ENCODE measurements at places on chromosomes 3 and 15.
A peak's percentile ranks its signal among the peaks of the same experiment; 100 is the strongest.

DNA sequence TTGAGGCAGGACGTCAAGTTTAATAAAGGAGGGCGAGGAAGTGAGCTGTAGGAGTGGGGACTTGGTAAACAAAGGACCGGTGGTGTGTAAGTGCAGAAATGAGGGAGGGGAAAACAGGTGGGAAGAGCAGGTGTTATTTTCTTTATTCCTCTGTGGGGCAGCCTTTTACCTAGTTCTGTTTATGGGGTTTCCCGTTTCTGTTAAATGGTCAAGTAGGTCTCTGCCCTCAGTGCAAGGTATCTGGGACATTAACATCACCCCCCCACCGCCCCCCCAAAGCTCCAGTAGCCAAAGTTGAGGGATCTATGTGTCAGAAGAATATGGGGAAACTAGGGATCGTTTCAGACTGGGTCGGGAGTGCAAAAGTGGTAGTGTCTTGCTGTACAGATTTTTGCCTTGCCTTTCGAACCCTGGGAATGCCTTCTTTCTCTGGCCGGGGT, 893 bp downstream of the MGA start:
- no peak for DNase-seq

DNA sequence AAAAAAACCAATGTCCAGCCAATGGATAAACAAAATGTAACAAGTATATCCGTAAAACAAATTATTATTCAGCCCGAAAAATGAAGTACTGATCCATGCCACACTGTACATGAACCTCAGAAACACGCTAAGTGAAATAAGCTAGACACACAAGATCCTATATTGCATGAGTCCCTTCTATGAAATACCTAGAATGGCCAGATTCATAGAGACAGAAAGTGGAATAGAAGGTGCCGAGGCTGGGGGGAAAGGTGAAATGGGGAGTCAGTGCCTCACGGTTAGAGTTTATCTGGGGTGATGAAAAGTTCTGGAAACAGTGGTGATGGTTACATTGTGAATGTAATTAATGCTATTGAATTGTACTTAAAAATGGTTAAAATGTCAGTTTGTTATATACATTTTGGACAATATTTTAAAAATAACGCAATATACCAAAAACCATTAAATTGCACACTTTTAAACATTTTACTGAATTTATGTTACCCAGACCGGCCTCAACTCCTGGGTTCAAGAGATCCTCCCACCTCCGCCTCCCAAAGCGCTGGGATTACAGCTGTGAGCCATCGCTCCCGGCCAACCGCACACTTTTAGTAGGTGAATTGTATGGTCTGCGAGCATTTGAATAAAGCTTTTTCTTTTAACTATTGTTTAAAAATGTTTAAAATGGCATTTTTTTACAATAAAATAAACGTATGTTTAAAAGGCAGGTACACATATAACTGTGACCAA, 2.1 kb downstream of the RNF168 start:
- no peak for DNase-seq

GRCh38 chr3:49966233-49966942, 26.4 kb downstream of the RBM6 start:
- DNase-seq = no peak

DNA sequence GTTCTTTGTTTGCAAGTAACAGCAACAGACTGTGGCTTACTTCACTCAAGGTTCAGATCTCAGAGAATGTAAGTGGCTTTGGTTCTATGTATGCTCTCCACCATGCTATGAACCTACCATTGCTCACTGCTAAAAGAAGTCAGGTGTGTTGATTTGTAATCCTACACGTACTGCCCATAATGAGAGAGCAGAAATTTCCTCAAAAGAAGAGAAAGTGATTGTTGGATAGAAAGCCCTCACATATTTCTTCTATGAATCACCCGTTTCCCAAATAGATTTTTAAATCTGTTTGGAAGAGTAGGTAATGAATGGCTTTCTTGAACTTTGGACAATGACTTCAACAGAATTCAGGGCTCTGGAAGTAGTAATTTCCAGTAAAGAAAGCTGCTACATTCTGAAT, 565.4 kb downstream of the ROBO2 start:
- no peak for DNase-seq

DNA sequence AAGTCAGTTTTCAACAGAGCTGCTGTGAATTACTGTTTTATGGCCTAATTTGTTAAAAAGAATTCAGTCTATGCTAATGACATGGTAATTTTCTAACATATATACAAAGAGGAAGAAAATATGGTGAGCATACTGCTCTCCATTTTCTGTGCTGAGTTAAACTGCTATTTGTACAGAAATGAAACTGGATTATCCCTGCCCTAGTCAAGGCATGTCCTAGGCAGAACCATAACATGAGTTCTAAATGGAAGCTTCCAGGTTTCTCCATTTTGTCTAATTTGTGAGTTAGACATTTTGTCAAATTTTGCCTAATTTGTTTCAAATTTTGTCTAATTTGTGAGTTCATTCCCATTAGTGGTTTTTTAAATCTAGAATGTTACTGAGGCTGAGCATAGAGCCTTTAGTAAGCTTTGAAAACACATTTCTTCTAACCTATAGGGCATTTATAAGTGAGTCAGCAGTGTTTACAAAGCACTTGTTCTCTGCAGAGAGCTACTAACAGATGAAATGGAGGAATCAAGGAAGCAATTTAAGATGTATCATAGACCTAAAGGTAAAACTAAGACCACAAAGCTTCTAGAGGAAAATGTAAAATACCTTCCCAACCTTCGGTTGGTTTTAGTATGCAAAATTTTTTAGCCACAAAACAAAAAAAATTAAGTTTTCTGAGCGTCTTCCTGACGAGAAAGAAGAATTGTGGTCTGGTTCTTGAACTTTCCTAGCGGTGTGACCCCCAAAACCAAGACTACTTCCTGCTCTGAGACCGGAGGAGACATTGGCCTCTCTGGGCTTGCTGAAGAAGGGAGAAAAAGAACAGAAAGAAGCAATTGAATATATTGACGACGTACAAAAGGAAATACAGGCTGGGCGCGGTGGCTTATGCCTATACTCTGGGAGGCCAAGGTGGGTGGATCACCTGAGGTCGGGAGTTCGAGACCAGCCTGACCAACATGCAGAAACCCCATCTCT, 9.8 kb downstream of the P2RY14 start:
- no peak for DNase-seq

- DNase-seq = no peak
Observed at GRCh38 chr3:128515967-128516366, 23.0 kb upstream of the GATA2 start.

GRCh38 chr3:148528024-148528423, 169.7 kb upstream of the AGTR1 start:
- no peak for DNase-seq

GRCh38 chr3:40901298-40901697, 298.0 kb upstream of the CTNNB1 start:
- peak; percentile 8 for DNase-seq

DNA sequence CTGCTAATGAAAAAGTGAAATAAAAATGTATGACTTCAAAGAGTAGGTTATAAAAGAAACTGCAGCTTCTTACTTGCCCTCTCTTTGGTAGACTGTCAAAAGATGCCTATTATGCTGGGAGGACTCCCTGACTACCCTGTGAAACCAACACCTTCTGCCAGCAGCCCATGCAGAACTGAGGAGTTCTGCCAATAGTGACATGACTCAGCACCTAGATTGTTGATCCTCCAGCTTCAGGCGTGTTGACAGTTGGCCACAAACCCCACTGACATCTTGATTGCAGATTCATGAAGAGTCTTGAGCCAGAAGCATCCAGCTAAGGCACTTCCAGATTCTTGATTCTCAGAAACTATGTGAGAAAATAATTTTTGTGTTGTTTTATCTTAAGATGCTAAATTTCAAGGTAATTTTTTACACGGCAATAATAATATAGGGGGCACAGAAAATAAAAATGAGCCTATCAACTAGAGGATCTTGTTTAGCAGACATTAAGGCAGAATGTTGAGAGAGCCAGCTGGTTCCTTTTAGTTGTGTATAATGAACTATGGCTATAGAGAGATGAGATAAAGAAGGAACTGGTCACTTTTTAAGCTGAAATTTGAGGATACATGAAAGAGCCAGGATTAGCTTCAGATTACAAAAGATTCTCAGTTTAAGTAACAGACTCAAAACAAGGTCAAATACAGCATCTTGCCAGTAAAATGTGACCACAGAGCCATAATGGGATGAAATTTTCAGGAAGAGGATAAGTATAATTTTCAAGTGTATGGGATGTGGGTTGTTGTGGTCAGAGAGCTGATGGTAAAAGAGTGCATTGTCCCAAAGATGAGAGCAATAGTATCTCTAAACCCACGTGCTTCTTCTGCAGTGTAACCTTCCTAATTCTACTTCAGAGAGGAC, 588.7 kb upstream of the CBLB start:
- DNase-seq = no peak

DNA sequence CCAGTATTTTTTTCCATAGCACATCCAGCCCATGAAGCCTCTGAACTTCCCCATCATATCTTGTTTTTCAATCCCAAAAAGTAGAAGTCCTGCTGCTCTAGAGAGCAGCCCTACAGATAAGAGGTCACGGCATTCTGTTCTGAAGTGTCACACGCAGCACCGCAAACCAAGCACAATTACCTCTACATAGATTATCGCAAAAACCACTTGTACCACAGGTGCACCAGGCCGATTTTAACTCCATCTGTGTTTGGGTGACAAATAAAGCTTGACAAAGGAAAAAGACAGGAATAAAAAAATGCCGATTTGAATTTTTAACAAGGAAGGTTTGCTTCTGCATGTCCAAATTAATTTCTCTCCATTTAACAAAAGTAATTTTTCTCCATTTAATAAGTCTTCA, 113.7 kb downstream of the MYO5A start:
- DNase-seq = no peak

DNA sequence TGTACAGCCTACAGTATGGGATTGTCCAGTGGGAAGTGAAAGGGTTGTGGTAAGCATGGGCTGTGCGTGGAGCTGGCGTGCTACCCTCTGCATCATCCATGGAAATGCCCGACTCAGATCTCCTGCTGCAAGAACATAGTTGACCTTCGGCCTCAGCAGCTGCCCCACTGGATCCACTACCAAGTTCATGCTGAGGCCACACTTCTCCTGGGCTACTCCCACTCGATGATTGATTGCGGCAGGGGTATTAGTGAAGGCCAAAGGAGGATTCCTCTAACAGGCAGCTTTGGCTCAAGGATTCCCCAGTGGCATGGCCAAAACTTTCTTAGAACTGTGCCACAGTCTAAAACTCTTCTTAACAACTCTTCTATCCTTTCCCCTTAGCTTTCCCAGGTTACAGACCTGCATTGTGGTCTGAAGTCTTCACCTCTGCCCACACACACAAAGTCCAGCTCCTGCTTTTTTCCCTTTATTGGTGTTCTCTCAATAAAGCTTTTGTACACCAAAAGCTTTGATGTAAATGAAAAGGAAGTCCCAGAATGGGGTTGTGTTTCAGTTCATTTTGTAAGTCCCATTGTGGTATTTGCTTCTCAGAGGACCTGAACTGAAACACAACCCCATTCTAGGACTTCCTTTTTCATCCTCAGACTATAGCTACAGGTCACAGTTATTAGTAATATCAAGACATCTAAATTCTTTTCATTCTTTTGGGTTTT, 4.9 kb upstream of the TBC1D5 start:
- DNase-seq = no peak

- no peak for DNase-seq
Observed at GRCh38 chr3:125480656-125481374, 39.2 kb downstream of the SNX4 start.

GRCh38 chr15:60889006-60889405, 340.1 kb downstream of the RORA start:
- no peak for DNase-seq

- DNase-seq = no peak
Observed at GRCh38 chr3:119700269-119700919, 2.4 kb upstream of the CFAP91 start.

GRCh38 chr15:83753872-83754493, 100.1 kb downstream of the ADAMTSL3 start:
- no peak for DNase-seq

DNA sequence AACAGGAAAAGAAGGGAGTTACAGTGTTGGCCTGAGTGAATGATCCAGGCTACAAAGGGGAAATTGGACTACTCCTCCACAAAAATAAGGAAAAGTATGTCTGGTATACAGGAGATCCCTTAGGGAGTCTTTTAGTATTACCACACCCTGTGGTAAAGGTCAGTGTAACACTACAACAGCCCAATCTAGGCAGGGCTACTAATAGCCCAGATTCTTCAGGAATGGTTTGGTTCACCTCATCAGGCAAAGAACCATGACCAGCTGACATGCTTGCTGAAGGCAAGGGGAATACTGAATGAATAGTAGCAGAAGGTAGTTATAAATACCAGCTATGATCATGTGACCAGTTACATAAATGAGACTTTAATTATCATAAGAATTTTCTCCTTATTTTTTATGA, 372.6 kb upstream of the ATP11B start:
- DNase-seq = no peak

Measured in coronary artery (tissue), 2 donors.